ENCODE measurements at places on chromosomes 3 and 15. TPM values are rescaled to one million over a fixed set of nuclear protein-coding genes. Genes with fewer than 3 reads are reported as not detected.
A peak's percentile ranks its signal among the peaks of the same experiment; 100 is the strongest.

GRCh38 chr3:2511356-2511755 lies 412.7 kb downstream of the CNTN4 start:
- DNase-seq: no peak

POTEB gene
- total RNA-seq: not detected

DNA sequence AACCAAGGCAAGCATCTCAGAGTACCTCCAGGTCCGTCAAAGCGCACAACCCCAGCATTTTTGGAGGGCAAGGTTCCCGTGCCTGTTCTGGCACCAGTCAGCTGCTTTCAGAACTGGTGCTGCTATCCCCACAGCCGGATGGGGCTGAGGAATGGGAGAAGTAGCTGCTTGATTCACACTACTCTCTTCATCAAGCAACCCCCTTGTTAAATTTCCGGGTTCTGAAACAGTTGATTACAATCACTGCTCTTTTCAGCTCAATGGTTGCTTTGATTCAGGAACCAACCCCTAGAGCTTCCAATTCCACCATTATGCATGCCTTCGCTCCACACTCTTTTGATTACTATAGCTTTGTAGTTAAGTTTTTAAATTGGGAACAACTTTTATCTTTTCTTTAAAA lies 12.3 kb upstream of the UBA7 start:
- DNase-seq: no peak

DNA sequence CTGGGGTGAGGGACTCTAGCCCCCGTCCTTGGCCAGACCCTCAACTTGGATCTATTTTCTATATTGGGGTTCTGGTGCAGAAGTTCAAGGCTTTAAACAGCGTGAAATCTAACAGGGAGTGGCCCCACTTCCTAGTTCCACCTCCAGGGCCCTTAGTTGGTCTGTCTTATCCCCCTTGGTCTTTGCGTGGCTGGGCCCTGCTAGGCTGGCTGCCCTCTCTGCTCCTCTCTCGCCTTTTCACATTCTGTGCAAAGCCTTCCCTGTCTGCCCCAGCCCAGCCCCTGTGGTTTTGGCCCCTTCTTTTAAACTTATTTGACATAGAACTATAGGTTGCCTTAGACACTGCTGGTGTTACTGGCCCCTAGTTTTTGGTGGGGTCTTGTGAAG lies 5.6 kb downstream of the PPCDC start:
- no peak for DNase-seq

DNA sequence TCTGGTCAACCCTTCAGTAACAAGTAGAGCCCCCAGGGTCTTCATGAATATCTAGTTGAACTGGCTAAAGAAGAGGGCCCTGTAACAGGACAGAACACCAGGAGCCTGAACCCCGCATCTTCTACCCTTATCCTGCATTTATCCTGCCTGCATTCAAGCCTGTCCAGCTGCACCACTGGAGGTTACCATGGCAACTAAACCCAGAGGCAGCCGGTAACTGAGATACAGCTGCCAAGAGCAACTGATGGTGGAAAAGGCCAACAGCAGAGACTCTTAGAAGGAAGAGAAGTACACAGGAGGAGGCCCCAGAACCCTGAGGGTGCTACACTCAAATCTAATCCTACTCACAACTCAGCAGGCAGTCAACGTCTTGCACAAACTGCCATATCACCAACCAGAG lies 3.7 kb upstream of the PRKAR2A start:
- no peak for DNase-seq

GRCh38 chr15:79969146-79969545 lies 1.9 kb downstream of the BCL2A1 start:
- no peak for DNase-seq

- no peak for DNase-seq
Measured at GRCh38 chr3:156705761-156706616, 31.6 kb downstream of the TIPARP start.

ADAMTS9 gene
- total RNA-seq: 3.3 TPM

GRCh38 chr15:95448531-95449229 lies 881.8 kb upstream of the NR2F2 start:
- no peak for DNase-seq

DNA sequence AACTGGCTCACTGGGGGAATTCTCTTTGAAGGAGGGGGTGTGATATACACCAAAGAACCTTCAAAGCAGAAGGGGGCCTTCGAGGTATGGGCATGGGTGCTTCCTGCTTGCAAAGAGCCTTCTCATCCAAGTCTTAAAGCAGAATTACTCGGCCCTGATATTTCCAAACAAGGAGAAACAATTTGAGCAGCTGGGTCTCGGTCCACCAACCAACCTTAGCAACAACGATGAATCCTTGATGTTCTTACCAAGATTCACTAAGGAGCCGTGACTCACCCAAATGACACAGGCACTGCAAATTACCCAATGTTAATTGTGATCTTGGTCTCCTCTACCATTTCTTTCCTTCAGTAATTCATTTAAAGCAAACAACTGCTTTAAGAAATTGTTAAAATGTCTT lies 7.7 kb downstream of the HOMER2 start:
- DNase-seq: peak; percentile 48

- DNase-seq: no peak
Measured at GRCh38 chr3:52257911-52258310, 12.4 kb downstream of the PPM1M start.

THAP10 gene
- 9.6 TPM for total RNA-seq

CYP8B1 gene
- total RNA-seq: not detected

GRCh38 chr3:117622171-117622841 lies 912.7 kb downstream of the TUSC7 start:
- peak; percentile 77 for DNase-seq

DNA sequence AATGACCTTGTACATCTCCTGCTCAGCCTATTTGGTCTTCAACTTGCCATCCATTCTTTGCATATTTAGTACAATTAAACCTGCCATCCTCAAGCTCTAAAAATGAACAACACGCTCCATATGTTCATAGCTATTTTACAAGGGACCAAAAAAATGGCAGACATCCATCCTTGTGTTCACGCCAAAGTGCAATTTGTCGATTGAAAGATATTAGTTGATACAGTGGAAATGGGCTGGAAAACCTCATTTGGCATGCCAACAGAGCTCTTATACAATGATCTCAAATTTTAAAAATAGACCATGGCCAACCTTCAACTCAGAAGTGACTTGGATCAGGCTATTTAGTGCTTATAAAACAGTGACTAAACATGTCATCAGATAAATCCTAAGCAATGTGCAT lies 413.6 kb upstream of the ARL6 start:
- DNase-seq: no peak

TMEM212 gene
- total RNA-seq: not detected

GRCh38 chr15:50978580-50978979 lies 70.1 kb downstream of the AP4E1 start:
- DNase-seq: no peak

GRCh38 chr15:60004009-60004845 lies at the start of gene FOXB1:
Gene FOXB1, plus strand, starts transcription at chr15:60004311. Its CDS starts 653 bp downstream, at chr15:60004964.
- DNase-seq: peak; percentile 45

- peak; percentile 96 for DNase-seq
Measured at GRCh38 chr15:40338921-40339620, 1.7 kb downstream of the CCDC9B start.

DNA sequence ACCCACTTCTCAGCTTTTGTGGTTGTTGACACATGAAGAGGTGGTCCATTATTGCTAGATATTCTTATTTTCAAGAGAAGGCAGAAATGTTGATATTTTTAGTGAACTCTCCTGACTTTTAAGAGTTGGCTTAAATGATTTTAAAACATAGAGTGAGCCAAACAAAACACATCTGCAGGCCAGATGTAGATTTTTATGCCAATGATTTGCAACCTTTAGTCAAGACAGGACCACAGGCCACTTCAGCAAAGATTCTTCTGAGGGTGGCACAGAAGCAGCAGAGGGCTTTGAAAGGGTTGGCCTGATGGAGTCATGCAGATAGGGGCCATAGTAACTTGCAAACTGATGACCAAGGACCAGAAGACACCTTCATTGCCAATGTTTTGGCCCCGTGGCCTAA lies 276.5 kb upstream of the P2RY1 start:
- DNase-seq: no peak
